ENCODE measurements at places on chromosomes 7 and 10.

- peak; percentile 3 for DNase-seq
These were observed 349.3 kb upstream of the SEMA3D start for GRCh38 chr7:85535974-85536729.

DNA sequence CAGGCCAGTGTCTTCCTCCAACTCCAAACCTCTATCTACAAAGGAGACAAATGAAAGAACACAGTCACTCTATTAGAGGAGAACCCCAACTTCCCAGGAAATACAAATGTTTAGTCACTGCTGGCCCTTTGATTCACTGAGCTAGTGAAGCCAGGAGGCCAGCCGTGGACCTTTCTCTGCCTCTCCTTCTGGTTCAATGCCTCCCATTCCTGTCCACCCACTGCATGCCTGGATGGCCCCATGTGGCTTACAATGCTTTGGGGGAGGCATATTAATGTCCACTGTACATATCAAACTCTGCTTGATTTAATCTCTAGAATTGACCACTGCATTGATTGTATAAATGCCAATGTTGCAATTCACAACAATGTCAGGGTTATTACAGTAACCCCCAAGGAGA is 687.3 kb downstream of the KCNMA1 start:
- DNase-seq = no peak

DNA sequence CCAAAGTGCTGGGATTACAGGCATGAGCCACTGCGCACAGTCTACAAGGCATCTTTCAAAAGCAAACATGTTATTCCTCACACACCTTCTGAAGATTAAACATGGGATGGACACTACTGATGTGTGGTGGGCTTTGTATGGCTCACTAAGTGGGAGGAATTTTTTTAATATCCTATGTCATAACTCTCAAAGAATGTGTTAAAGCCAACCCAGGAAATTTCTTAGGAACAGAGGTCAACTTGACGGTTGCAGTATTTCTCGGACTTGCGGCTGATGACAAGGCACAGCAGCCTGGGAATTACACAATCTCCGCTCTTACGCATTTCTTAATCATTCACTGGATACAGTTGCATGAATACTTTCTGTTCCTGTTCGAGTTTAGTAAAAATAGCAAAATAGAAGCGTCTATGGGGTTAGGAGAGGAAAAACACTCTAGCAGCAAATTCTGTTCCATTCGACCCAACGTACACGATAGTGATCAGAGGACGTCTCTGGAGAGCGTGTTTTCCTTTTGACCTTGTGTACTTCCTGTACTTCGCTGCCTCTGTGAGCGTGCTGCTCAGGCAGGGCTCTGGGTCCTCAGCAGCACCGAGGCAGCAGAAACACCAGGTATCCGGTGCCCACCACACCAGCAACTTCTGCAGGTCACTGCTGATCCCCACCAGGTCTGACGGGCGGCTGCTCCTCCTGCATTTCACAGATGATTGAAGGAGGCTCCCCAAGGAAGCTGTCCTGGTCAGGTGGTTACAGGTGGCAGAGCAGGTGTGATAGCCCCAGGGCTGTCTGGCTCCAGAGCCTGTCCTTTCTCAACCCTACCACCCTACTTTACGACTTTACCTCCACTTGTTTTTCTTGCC is 26.4 kb upstream of the SRGN start:
- peak; percentile 88 for DNase-seq

DNA sequence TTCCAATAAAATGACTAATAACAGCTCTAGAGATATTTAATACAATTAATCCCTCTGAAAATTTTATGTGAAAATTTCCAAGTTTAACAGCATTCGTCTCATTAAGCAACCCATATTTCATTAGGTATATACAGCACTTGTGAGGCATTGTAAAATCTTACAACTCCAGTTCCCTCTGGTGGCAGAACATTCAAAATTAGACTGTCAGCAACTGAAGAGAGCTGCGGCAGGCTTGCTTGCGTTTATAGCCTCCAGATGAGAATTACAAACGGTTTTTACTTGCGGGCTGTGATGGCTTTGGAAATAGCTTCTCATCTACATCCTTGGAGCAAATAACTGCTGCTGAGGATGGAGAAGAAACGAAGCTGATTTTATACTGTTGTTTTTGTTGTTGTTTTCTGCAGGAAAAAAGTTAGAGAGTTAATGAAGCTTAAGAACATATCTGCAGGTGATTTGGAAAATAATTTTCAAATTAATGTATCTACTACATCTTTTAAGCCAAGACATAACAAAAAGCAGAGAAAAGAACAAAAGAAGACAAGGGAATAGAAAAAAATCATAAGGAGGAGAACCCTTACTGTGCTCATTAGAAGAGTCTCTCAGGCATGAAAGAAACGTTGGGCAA is 171.3 kb downstream of the MAGI2 start:
- peak; percentile 82 for DNase-seq

DNA sequence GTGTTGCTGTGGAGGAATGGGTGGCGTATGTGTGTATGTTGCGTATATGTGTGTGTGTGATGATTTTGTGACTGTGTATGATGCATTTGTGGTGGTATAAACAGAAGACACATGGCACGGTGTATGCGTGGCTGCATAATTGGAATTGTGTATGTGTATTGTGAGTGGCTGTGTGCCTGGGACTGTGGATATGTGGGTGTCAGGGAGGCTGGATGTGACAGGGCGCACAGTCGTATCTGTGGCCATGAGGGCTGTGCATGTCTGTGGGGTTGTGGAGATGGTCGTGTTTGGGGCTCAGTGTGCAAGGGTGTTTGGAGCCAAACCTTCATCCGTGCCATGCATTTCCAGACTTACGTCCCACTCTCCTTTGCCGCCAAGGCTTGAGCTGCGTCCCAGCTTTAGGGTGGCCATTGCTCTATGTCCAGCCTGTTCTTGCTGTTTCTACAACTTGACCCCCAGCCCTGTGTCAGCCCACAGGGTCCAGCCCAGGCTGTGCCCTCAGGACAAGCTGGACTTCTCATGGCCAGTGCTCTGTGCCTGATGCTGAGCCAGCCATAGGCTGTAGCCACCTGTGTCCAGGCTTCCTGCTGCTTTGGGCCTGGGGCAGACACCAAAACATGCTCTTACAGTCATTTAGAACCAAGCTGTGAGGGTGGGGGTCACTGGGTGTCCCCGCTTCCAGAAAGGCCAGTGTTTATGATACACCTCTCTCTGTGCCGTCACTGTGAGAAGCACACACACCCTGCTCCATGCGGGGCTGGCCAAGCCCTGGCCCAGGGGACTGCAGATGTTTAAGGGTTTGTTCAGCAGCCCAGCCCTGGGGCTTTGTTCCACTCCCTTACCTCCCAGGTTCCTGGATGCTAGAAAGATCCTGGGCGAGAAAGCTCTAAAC is 127.6 kb downstream of the NEURL1 start:
- no peak for DNase-seq

GRCh38 chr7:18815261-18815960 is 302.0 kb downstream of the TWIST1 start:
- no peak for DNase-seq

DNA sequence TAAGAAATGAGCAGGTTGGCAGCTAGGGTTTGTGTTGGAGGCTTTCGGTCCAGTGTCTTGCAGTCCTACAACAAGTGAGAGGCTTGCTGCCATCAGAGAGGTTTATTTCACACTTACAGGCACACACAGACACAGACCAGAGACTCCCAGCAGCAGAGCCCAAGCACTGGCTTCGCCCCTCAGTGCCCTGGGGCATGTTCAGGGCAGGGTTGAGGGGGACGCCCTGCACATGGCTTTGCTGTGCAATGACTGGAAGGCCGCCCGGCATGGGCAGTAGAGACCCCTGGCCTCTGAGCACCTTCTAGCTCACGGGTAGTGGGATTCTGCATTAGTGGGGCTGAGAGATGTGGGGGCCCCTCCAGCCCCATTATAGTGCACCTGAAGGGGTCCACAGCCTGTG is 3.8 kb downstream of the SPRN start:
- DNase-seq = no peak

DNA sequence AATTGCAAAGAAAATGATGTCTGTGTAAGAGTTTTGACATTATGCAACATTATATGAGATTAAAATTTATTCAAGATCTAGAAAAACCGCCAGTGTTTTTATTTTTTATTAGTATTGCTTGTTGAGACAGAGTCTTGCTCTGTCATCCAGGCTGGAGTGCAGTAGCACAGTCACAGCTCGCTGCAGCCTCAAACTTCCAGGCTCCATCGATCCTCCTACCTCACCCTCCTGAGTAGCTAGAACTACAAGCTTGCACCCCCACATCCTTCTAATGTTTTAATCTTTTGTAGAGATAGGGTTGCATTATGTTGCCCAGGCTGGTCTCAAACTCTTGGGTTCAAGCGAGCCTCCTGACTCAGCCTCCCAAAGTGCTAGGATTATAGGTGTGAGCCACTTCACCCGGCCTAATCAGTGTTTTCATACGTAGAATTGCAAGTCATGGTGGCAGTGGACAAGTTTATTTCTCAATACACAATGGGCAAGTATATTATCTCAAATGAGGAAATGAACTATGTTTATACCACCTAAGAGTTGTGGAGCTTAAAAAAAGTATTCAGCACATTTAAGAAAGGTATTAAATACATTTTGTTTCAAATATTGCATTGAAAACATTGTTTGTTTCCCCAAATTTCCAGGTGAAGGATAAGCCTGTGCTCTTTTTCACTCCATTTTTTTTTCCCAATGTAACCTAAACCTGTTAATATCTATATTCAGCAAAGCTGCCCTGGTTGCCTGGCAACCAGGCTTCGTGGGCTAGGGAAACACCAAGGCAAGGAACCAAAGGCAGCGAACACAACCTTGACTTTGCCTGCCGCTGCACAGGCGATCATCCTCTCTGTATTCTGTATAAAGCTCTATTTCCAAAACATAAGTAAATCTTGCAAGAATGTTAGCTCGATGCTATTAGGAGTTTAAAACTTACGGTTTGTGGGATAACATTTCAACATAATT is 163.9 kb downstream of the CACNB2 start:
- no peak for DNase-seq

DNA sequence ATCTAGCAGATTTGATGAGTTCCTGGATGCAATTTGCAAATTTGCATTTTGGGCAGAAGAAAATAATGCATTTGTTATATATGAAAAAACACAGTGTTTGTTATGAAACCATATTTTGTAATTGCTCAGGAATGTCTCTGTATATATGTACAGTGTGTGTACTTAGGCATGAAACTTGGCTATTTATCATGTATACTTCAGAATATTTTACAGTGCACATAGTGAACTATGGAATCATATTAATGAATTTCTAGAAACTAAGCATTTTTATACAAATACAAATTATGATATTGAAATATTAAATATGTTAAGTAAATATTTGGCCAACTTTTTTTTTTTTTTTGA is 107.5 kb downstream of the TWIST1 start:
- DNase-seq = no peak

GRCh38 chr7:5218564-5219360 is 28.7 kb downstream of the WIPI2 start:
- DNase-seq = no peak

Data from foreskin fibroblast (primary cell).